Smooth muscle cell of the pulmonary artery (primary cell): ENCODE measurements at places on chromosomes 4 and X. TPM values are rescaled to one million over a fixed set of nuclear protein-coding genes. Genes with fewer than 3 reads are reported as not detected.

Gene AADAT
- total RNA-seq, result 2.5 and 2.8 TPM in 2 replicates

Gene RAI2
- total RNA-seq, result 0.76 and 2.0 TPM in 2 replicates

Gene FGA
- total RNA-seq, result not detected in 2 replicates

Gene SPATA4
- total RNA-seq, result 0.23 and 0.46 TPM in 2 replicates

Gene MAB21L2
- 4.6 and 54.3 TPM in 2 replicates for total RNA-seq

Gene PUDP
- total RNA-seq, result 5.8 and 5.9 TPM in 2 replicates
